ENCODE measurements at places on chromosomes 4 and X. TPM values are rescaled to one million over a fixed set of nuclear protein-coding genes. Genes with fewer than 3 reads are reported as not detected.
A peak's percentile ranks its signal among the peaks of the same experiment; 100 is the strongest.

The ARMCX1 gene
- total RNA-seq: 7.3 TPM

GRCh38 chr4:18252052-18252451 lies 230.5 kb upstream of the LCORL start:
- no peaks in the 10 kb centered on the region for H3K4me1 ChIP-seq
- no peaks in the 10 kb centered on the region for H3K27me3 ChIP-seq
- no peak overlapping the region for H3K27ac ChIP-seq
- no peak for DNase-seq
- H3K4me3 ChIP-seq: no peak overlapping the region

GRCh38 chr4:79588679-79589078 lies 180.7 kb upstream of the GK2 start:
- no peak for DNase-seq
- H3K4me3 ChIP-seq: no peak overlapping the region
- no peaks in the 10 kb centered on the region for H3K36me3 ChIP-seq
- no peaks in the 10 kb centered on the region for H3K27me3 ChIP-seq
- H3K27ac ChIP-seq: no peak overlapping the region

DNA sequence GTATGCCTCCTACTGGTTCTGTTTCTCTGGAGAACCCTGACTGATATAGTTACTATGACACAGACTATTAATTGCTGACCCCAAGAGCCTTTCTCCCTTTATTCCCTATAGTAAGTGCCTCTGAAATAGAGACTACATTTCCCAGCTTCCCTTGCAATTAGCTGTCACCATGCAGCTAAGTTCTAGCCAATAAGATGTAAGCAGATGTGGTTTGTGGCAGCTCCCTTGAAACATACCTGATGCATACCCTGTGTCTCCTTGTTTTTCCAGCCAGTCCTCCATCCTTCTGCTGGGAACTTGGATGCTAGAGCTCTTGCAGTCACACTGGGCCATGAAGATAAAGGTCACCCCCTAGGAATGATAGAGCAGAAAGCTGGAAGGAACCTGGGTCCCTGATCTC lies 9.7 kb upstream of the TMEM165 start:
- H3K4me1 ChIP-seq: peaks cover 31% of the 10 kb centered on the region
- no peak overlapping the region for H3K27ac ChIP-seq
- DNase-seq: no peak
- H3K4me3 ChIP-seq: no peak overlapping the region
- H3K36me3 ChIP-seq: peaks cover 2% of the 10 kb centered on the region

The CENPU gene
- 75.0 TPM for total RNA-seq

The CTAG2 gene
- 39.6 TPM for total RNA-seq

DNA sequence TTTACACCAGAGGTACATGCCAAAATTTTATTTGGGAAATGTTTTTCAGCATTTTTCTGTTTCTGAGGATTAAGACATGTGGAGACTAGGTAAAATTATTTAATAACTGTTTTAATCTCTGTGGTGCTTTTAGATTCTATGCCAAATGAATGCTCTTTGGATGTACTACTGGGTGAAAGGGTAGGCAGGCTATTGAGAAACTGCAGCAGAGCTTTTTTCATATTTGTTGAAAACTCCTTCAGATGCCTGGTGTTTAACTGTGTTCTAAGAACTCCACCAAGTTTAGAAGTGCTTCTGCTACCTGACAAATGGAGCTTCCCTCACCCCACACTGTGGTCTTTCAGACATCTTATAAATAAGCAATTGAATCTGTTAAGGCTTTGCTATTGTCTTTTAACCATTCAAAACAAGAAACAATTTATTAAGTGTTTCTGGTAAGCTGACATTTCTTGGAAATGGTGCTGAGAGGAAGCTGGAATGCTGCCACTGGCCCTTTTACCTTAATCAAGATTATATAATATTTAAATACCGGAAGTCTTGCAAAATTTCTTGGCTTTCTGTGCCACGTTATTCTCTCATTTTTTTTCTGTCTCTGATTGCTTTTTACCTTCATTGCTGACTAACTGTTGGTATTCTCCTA lies 51.2 kb upstream of the CYSLTR1 start:
- no peaks in the 10 kb centered on the region for H3K27me3 ChIP-seq

The PIR gene
- total RNA-seq: 3.0 TPM

DNA sequence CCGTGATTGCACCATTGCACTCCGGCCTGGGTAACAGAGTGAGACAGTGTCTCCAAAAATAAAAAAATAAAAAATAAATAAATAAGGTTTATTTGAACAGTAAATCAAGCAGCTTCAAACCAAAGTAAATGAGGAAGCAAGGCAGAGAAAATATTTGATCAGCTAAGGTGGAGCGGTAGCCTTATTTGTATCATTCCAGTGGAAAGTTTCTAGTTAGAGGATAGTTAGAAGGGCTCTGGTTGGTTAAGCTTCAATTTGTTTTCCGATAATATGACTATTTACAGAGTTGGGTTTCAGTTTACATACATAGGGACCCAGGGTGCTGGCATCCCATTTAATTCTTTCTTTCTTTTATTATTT lies 21.8 kb upstream of the OPHN1 start:
- H3K36me3 ChIP-seq: no peaks in the 10 kb centered on the region
- no peaks in the 10 kb centered on the region for H3K4me1 ChIP-seq
- no peaks in the 10 kb centered on the region for H3K27me3 ChIP-seq
- H3K4me3 ChIP-seq: no peak overlapping the region
- H3K27ac ChIP-seq: no peak overlapping the region
- DNase-seq: no peak

GRCh38 chrX:47179221-47179927 lies 14.3 kb upstream of the UBA1 start:
- no peak for DNase-seq
- H3K4me3 ChIP-seq: no peak overlapping the region
- no peak overlapping the region for H3K27ac ChIP-seq
- no peaks in the 10 kb centered on the region for H3K27me3 ChIP-seq

- peaks cover 13% of the 10 kb centered on the region for H3K4me1 ChIP-seq
- H3K27ac ChIP-seq: peak overlapping the region; percentile 26
- H3K27me3 ChIP-seq: peaks cover 13% of the 10 kb centered on the region
Measured at GRCh38 chr4:182808673-182809416, 108.3 kb downstream of the DCTD start.

GRCh38 chr4:42339935-42340406 lies 57.3 kb upstream of the SHISA3 start:
- H3K36me3 ChIP-seq: no peaks in the 10 kb centered on the region
- H3K4me1 ChIP-seq: no peaks in the 10 kb centered on the region
- no peaks in the 10 kb centered on the region for H3K27me3 ChIP-seq
- no peak overlapping the region for H3K4me3 ChIP-seq

DNA sequence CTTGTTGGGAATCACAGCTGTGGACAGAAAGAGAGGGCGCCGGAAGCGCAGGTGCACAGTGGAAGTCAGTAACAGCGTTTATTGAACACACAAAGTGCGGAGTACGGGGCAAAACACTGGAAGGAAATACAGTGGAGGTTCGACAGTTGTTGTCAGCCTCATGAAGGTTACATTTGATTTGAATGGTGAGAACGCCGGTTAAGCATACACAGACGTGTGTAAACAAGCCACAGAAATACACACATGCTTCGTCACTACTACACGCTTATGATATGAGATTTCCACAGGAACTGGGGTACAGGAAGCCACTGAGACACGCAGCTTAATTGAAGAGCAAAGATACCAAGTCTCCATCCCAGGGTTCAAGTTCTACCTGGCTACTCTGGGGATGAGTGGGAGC lies 12.0 kb downstream of the CCKAR start:
- no peak for DNase-seq
- H3K4me3 ChIP-seq: no peak overlapping the region
- H3K27me3 ChIP-seq: no peaks in the 10 kb centered on the region
- H3K4me1 ChIP-seq: no peaks in the 10 kb centered on the region
- no peaks in the 10 kb centered on the region for H3K36me3 ChIP-seq

GRCh38 chr4:93030670-93031069 lies 726.9 kb downstream of the GRID2 start:
- H3K4me3 ChIP-seq: no peak overlapping the region
- no peaks in the 10 kb centered on the region for H3K36me3 ChIP-seq
- no peak for DNase-seq

The ART3 gene
- 0.60 TPM for total RNA-seq

The NAA11 gene
- not detected for total RNA-seq

DNA sequence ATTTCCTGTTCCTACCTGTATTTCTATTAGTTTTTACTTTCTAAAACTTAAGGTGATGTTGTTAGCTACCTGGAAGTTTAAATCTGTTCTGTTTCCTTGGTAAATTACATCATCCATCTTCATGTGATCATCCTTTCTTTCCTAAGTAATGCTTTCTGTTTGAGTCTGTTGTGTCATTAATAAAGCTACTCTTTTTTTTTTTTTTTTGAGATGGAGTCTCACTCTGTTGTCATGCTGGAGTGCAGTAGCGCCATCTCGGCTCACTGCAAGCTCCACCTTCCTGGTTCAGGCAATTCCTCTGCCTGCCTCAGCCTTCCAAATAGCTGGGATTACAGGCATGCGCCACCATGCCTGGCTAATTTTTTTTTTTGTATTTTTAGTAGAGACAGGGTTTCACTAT lies 73.3 kb downstream of the FIP1L1 start:
- H3K4me3 ChIP-seq: no peak overlapping the region
- peak overlapping the region; percentile 54 for H3K27ac ChIP-seq
- no peaks in the 10 kb centered on the region for H3K27me3 ChIP-seq
- H3K4me1 ChIP-seq: peaks cover 16% of the 10 kb centered on the region
- no peak for DNase-seq

The SPANXA1 gene
- not detected for total RNA-seq

- H3K36me3 ChIP-seq: peaks cover 1% of the 10 kb centered on the region
- H3K4me1 ChIP-seq: peaks cover 17% of the 10 kb centered on the region
- no peaks in the 10 kb centered on the region for H3K27me3 ChIP-seq
- peak; percentile 21 for DNase-seq
- peak overlapping the region; percentile 20 for H3K27ac ChIP-seq
Measured at GRCh38 chrX:39645178-39645895, 452.4 kb downstream of the BCOR start.

- peaks cover 10% of the 10 kb centered on the region for H3K4me1 ChIP-seq
- no peak for DNase-seq
- no peak overlapping the region for H3K4me3 ChIP-seq
- no peaks in the 10 kb centered on the region for H3K27me3 ChIP-seq
- H3K27ac ChIP-seq: no peak overlapping the region
Measured at GRCh38 chr4:82282875-82283274, 90.9 kb downstream of the HNRNPD start.

DNA sequence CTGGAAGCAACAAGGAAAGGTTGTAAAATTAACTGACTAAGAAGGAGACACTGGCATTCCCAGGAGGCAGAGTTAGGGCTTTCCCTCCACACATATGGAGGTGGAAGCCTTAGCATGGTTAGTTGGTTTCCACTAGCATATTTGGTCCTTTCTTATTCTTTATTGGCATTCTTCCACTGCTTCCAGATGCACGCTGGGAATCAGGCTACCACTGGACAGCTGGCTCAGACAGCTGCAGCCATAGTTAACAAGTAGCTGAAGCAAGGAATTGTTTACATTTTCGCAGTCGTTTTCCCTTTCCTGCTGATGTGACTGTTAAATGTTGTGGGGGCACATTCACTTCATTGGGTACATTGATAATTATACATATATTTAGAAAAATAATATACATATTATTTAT lies 169.2 kb downstream of the GRIA2 start:
- no peaks in the 10 kb centered on the region for H3K27me3 ChIP-seq
- H3K27ac ChIP-seq: no peak overlapping the region
- H3K4me3 ChIP-seq: no peak overlapping the region
- no peak for DNase-seq
- no peaks in the 10 kb centered on the region for H3K36me3 ChIP-seq

- peaks cover 78% of the 10 kb centered on the region for H3K27me3 ChIP-seq
- peak overlapping the region; percentile 62 for H3K4me3 ChIP-seq
- no peaks in the 10 kb centered on the region for H3K36me3 ChIP-seq
- peak; percentile 35 for DNase-seq
- no peak overlapping the region for H3K27ac ChIP-seq
Measured at GRCh38 chr4:154490583-154491340, 837 bp downstream of the DCHS2 start.

Data from activated naive CD8-positive, alpha-beta T cell treated with anti-CD3 and anti-CD28 coated beads for 36 hours (primary cell).